ENCODE measurements at places on chromosomes 11 and 22.

DNA sequence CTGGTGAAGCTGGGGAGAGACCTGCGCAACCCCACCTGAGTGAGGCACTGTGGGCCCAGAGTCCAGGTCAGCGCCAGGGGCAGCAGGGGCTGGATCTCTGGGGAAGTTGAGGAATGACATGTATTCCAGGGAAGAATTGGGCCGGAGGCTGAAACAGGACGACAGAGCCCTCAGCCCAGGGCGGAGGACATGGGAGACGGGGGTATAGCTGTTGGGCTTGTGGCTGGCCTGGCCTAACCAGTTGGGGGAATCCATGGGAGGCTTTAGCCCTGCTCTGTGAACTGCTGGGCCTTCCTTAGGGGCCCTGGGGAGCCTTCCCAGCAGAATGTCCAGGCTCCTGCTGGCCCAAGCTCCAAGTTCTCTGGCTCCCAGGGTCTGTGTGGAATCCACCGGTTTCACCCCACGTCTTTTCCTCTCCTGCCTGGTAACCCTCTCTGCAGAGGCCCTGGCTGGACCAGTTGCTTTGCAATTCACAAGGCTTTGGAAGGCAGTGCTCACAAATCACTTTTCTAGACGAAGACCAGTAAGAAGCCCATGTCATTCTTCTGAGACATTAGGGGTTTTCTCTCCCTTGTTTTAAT, 50.4 kb upstream of the KCNQ1OT1 start:
- no peak for DNase-seq

DNA sequence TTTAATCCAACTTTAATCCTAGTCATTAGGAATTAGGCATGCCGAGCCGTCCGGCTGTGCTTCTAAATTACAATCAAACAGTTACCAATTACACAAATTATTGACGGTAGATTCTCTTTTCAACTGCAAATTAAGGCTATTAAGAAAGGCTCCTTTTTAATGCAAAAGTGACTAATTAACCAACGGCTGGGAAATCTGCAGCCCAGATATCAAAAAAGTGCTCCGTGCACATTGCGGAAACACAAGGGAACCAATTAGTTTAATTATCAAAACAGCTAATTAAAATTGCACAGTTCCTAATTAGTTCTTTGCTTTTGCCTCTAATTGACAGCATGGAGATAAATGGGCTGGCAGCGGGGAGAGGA, 19.4 kb upstream of the LMO1 start:
- DNase-seq, result no peak

- DNase-seq, result no peak
These were observed 19.0 kb downstream of the A4GALT start for GRCh38 chr22:42701694-42702093.

DNA sequence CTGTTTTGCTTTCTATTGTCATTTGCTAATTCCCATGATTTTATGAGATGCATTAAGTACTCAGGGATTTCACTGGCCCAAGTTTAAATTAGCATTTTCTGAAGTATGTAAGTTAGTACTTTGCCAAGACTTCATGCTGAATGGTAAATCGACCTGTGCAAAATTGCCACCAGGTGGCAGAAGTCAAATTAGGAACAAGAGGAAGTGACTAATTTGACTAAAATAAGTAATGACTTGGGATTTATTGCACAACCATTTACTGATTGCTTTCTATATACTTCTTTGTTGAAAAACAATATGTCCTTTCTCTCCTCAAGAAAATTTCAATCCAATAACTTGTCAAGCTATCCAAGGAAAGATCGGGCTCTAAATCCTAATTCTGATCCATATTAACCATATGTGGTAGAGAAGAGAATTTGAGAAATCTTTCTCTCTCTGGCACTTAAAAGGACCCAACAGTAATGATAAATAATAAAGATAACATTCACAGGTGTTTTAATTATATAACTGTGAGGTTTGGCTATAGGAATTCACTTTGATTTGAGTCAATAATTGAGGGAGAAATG, 253.7 kb upstream of the CHORDC1 start:
- DNase-seq, result no peak

DNA sequence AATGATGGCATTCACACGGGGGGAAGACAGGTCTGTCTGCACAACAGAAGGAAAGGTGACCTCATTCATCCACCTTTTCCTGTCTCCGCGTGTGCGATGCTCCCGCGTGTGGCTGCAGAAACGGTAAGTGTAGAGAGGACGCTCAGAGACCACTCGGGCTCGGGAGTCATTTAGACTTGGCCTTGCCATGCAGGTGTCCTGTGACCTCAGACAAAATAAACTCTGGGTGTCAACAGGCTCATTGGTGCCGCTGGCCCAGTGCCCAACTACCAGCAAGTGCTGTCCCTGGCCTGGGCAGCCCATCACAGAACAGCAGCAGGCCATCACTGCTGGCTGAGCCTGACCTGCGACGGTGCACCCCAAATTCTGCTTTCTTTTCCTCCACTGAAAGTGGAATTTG, 48.1 kb upstream of the ARFGAP3 start:
- DNase-seq, result peak; percentile 55

- no peak for DNase-seq
These were observed 51.3 kb downstream of the TUG1 start for GRCh38 chr22:31020334-31020733.

- no peak for DNase-seq
These were observed 17.8 kb downstream of the ADA2 start for GRCh38 chr22:17201285-17201945.

DNA sequence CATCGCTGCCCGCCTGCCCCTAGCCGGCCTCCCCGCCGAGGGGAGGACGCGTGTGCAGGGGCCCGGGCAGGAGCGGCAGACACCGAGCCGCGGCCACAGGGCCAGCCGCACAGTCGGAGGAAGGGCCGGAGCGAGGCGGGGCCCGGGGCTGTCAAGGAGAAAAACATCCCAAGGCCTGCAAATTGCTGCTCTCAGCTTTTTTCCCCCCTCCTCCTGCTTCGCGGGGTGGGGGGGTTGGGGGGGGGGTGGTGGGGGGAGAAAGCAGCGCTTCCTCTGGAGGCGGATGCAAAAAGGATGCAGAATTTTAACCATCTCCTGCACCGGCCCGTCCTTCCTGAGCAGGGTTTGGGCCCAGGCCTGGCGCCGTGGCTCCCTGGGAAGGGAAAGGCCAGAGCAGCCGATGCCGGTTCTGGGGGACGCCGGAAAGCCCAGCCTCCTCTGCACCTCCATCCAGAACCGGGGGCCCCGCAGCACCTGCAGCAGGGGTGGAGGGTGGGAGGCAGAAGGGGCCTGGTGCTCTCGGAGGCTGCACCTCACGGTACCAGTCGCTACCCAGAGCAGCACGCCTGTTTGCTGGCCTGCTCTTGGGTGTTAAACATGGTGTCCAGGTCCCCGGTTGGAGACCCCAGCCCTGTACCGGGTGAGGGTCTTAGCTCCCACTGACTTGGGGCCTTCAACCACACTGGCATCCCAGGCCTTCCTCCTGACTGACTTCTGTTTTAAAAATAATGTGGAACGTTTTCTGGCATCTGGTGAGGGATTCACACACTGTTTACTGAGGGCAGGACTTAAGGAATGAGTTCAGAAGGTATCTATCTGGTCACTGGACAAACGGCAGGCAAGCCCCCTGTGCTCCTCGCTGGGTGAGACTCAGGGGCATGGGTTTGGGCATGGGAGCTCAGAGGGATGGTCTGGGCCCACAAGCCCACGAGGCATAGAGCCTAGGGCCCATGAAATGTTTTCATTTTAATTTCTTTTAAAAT, 77.4 kb upstream of the WNT7B start:
- DNase-seq, result no peak

GRCh38 chr22:41479671-41480396, 10.9 kb downstream of the ACO2 start:
- DNase-seq, result no peak

All from NCI-H1092 (cell line).